ENCODE measurements at places on chromosomes 3 and 15. TPM values are rescaled to one million over a fixed set of nuclear protein-coding genes. Genes with fewer than 3 reads are reported as not detected.

The APOD gene
- total RNA-seq, result 83.9 TPM

The GPX1 gene
- total RNA-seq, result 207 TPM

The MKRN3 gene
- total RNA-seq, result 7.8 TPM

The CTDSPL gene
- 43.0 TPM for total RNA-seq

The CD47 gene
- 43.5 TPM for total RNA-seq

The ADAMTSL3 gene
- total RNA-seq, result 16.4 TPM

The SAMMSON gene
- 3.8 TPM for total RNA-seq

The RASGRP1 gene
- total RNA-seq, result 9.2 TPM

The COLQ gene
- total RNA-seq, result 7.6 TPM

The RTP3 gene
- 1.1 TPM for total RNA-seq

The UBA7 gene
- 49.7 TPM for total RNA-seq

The SV2B gene
- 1.6 TPM for total RNA-seq
